ENCODE measurements at places on chromosomes 5 and 9.

DNA sequence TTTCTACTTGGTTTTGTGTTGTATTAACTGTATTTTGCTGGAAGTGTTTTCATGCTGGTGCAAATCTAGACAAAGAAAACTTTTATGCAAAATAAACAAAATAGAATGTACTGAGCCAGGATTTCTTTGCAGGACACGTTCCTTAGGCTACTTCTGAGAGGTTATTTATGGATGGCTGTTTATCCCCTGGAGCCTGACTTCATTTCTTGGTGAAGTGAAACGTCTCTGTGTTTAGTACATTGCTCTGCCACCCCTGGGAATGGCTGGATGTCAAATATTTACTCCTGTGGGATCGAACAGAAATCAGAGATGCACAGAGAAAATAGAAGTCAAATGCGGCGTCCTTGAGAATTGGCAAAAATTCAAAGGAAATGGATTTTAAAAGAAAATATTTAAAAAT, 327.1 kb upstream of the MPDZ start:
- DNase-seq = no peak

DNA sequence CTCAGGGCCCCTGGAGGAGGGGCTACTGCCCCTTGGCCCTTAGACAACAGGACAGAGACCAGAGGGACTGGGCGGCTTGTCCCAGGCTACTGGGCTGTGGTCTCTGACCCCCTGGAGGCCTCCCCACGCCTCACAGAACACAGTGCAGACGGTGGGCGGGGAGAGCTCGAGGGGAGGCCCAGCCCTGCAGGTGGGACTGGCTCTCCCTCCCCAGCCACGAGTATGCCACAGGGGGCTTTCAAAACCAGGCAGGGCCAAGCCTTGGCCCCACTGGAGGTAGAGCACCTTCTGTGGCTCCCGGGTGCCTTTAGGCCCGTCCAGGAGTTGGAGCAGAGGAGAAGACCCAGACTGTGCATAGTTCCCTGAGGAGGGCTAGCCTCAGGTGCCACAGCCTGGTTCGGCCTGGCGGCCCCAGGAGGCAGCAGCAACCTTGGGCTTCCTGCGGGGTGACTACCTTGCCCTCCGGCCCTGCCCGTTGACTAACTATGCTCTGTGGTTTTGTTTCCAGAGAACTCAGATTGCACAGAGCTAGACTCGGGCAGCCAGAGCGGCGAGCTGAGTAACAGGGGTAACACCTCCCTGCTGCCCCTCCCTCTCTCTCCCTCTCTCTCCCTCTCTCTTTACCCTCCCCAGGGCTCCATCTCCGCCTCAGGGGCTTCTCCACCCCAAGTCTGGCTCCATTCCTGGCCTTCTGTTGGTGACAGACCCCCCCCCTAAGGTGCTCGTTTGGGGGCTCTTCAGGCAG, 15.5 kb downstream of the CARD19 start:
- DNase-seq = no peak

GRCh38 chr9:134537951-134538641, 103.5 kb upstream of the COL5A1 start:
- no peak for DNase-seq

- no peak for DNase-seq
These were observed 114.3 kb downstream of the ASTN2 start for GRCh38 chr9:117300371-117301110.

Measured in CD4-positive, alpha-beta T cell treated with Interferon alpha-2 for 1 hour (primary cell).